ENCODE measurements at places on chromosomes 11 and 22.

DNA sequence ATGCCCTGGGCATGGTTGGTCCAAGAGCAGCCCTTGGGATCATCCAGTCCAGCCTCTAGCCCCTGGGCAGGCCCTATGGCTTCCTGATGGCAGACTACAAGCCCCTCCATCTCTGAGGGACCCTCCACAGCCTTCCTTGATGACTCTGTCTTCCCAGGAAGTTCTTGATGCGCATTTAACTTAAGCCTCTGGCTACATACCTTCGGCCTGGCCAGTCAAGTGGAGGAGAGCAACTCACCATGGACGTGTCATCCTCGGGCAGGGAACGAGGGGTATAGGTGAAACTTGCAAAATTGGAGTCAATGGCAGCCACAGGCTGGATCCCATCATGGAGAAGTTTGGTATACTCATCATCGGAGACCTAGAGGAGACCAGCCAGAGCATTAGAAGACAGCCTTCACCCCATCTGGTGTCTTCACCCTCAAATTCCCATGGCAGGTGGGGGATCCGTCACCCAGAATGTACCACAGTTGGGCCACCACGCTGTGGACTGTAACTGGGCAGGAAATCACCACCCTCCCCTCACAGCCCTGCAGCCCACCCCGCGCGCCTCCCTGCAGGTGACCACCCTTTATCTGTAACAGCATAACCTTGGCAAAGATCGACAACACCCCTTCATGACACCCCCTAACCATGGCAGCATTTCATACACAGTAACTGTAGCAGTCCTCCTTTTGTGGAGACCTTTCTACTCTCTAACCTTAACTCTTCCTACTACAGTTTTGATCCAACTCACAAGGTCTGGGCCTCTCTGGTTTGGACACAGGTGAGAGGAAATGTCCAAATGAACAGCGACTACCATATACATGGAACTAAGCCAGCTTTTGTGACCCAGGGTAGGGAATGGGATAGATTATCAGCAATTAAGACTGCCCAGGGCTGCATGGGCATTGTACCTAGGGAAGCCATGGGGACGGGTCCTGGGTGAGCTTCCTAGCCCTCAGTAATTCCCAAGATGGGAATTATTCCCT, 91.7 kb downstream of the PDE2A start:
- H3K4me1 ChIP-seq: peaks cover 20% of the 10 kb centered on the region
- DNase-seq: no peak
- no peak overlapping the region for H3K27ac ChIP-seq
- no peaks in the 10 kb centered on the region for H3K36me3 ChIP-seq
- H3K4me3 ChIP-seq: no peak overlapping the region

GRCh38 chr11:78179459-78180071, 8.9 kb downstream of the KCTD21 start:
- no peak overlapping the region for H3K4me3 ChIP-seq
- DNase-seq: no peak
- H3K27ac ChIP-seq: peak overlapping the region; percentile 2

GRCh38 chr22:24159650-24160049, 21.6 kb upstream of the SUSD2 start:
- peaks cover 43% of the 10 kb centered on the region for H3K4me1 ChIP-seq
- H3K36me3 ChIP-seq: peaks cover 8% of the 10 kb centered on the region
- H3K27me3 ChIP-seq: no peaks in the 10 kb centered on the region
- no peak overlapping the region for H3K4me3 ChIP-seq

GRCh38 chr22:19661156-19661555, 53.1 kb upstream of the SEPTIN5 start:
- H3K36me3 ChIP-seq: no peaks in the 10 kb centered on the region
- peaks cover 11% of the 10 kb centered on the region for H3K27me3 ChIP-seq
- no peak overlapping the region for H3K27ac ChIP-seq
- DNase-seq: no peak
- H3K4me1 ChIP-seq: no peaks in the 10 kb centered on the region

GRCh38 chr11:45844822-45845578, 2.3 kb upstream of the CRY2 start:
- H3K4me3 ChIP-seq: no peak overlapping the region
- H3K27me3 ChIP-seq: peaks cover 15% of the 10 kb centered on the region

DNA sequence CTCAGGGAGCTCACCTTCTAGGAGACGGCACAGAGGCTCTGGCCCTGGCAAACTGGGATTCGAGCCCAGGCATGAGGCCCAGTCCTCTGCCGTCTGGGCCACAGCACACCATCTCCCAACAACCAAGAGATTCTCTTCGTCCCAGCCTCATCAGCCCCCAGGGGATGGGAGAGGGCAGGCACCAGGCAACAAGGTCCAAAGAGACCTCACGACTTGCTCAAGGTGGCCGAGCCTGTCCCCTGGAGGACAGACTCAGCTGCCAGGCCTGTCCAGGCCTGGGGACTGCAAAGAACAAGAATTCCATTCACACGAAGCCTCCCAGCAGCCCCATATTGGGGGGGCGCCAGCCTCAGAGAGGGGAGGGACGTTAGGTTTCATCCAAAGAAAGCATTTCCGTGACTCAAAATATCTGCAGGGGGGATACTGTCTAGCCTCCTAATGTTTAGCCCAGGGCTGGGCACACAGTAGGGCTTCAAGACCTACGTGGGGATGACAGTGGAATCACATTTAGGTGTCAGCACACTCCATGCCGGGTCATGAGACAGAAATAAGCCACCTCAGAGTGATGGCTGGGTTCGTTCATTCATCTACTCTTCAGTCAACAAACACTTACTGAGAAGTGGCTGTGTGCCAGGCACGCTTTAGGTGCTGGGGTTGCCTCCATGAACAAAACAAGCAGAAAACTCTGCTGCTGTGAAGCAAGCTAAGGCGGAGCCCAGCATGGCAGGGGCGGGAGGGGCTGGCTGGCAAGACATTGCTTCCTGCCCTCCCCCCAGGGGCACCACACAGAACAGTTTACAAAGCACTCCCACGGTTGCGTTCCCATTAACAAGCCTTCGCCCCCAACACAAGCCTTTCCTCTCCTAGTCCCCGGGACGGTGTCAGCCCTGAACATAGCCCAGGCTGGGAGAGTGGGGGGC, 1.2 kb downstream of the CARNS1 start:
- peak overlapping the region; percentile 51 for H3K4me3 ChIP-seq
- H3K4me1 ChIP-seq: peaks cover 29% of the 10 kb centered on the region
- H3K27me3 ChIP-seq: peaks cover 19% of the 10 kb centered on the region
- DNase-seq: no peak

- H3K4me1 ChIP-seq: no peaks in the 10 kb centered on the region
- DNase-seq: no peak
- no peaks in the 10 kb centered on the region for H3K36me3 ChIP-seq
- H3K4me3 ChIP-seq: no peak overlapping the region
- no peak overlapping the region for H3K27ac ChIP-seq
These were observed 52.3 kb downstream of the RTL6 start for GRCh38 chr22:44445731-44446130.

DNA sequence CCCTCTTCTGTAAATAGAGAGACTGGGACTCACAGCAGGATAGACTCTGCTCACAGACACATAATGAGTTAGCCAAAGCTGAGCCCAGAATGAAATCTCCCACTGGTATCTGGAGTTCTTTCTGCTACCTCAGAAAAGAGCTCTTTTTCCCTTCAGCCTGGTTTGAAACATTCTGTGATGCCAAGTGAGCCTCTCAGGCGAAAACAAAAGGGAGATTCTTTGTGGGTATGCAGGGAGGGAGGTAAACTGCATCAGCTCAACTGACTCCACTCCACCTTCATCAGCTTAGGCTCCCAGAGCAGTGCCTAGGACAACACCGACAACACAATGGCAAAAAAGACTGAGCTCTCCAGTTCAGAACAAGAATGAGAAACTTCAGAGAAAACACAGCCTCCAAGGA, 55.1 kb upstream of the SCUBE2 start:
- H3K36me3 ChIP-seq: peaks cover 68% of the 10 kb centered on the region
- peaks cover 12% of the 10 kb centered on the region for H3K4me1 ChIP-seq
- no peak for DNase-seq

DNA sequence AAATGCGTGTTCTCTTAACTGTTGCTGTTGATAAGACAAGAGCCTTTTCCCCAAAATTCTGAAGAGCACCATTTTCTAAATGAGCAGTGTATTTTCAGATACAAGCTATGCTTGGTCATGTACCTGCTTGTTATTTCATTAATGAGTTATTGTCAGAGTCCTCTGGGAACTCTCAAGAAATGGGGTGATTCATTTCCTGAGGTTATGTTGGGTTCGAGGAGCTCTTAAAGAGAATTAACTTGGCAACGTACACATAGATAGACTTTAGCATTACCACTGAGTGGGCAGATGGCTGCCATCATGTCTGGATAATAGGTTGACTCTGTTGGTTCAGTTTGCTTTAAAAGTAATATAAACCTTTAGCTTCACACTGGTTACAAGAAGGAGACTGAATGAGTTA, 87.9 kb upstream of the SORL1-AS1 start:
- H3K27ac ChIP-seq: no peak overlapping the region
- H3K27me3 ChIP-seq: no peaks in the 10 kb centered on the region
- peak; percentile 40 for DNase-seq
- H3K4me1 ChIP-seq: peaks cover 41% of the 10 kb centered on the region
- H3K4me3 ChIP-seq: no peak overlapping the region

GRCh38 chr11:73965076-73965763, 14.4 kb downstream of the DNAJB13 start:
- H3K27ac ChIP-seq: peak overlapping the region; percentile 12
- no peaks in the 10 kb centered on the region for H3K27me3 ChIP-seq
- H3K36me3 ChIP-seq: no peaks in the 10 kb centered on the region

- DNase-seq: no peak
- H3K27me3 ChIP-seq: peaks cover 60% of the 10 kb centered on the region
- no peak overlapping the region for H3K27ac ChIP-seq
- peaks cover 22% of the 10 kb centered on the region for H3K4me1 ChIP-seq
- peaks cover 2% of the 10 kb centered on the region for H3K36me3 ChIP-seq
- no peak overlapping the region for H3K4me3 ChIP-seq
These were observed 4.9 kb downstream of the CHRM4 start for GRCh38 chr11:46386674-46387073.

DNA sequence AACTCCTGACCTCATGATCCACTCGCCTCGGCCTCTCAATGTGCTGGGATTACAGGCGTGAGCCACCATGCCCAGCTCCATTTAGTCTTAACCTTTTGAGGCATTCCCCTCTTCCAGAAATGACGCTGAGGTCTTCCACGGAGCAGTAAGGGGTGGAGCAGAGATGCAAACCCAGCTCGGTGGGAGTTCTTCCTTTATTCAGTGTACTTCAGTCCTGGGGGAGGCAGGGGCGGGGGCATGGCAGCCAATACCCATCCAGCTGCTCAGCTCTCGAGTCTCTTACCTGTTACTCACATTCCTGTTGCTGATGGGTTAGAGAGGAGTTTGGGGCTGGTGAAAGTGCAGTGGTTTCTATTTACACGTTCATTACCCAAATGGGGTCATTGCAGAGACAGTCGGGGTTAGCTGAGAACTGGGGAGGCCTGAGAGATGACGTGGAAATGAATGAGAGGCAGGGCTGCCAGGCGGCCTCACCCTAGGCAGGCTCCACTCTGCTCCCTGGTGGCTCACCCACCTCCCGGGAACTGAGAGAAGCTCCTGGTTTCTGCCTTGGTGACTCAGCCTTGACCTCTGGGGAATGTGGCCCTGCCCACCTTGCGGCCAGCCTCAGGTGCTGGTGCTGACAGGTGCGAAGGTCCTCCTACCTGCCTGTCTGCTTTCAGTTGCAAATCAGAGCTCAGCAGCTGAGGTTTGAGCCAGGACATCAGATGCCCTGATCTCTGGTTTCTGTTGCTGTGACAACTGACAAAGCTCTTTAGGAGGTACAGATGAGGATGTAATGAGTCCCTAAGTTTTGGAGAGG, 13.4 kb upstream of the ST14 start:
- no peak for DNase-seq
- peaks cover 6% of the 10 kb centered on the region for H3K4me1 ChIP-seq
- no peak overlapping the region for H3K4me3 ChIP-seq

- no peaks in the 10 kb centered on the region for H3K27me3 ChIP-seq
- peak overlapping the region; percentile 20 for H3K27ac ChIP-seq
- peaks cover 36% of the 10 kb centered on the region for H3K36me3 ChIP-seq
These were observed 256.8 kb downstream of the TBC1D22A start for GRCh38 chr22:47019012-47019790.

GRCh38 chr22:40757071-40757470, 62.1 kb downstream of the SLC25A17 start:
- no peak overlapping the region for H3K27ac ChIP-seq
- H3K36me3 ChIP-seq: no peaks in the 10 kb centered on the region
- H3K4me3 ChIP-seq: no peak overlapping the region
- H3K27me3 ChIP-seq: peaks cover 2% of the 10 kb centered on the region

DNA sequence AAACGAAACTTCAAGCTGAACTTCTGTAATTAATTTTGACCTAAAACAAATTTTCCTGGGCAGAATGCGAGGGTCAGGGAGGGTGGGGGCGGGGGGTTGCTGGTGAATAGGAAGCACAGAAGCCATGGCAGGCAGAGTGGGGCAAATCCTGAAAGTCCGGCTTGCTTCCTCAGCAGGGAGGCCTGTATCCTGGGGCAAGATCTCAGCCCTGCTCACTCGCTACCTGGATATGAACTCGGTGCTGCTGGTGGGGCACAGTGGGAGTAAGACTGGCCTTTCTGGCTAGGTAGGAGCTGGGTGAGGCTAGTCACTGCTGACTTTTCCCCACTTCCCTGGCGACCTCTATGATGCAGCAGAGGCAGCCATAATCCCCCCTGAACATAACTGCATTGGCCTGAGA, 168.9 kb upstream of the CHORDC1 start:
- H3K36me3 ChIP-seq: no peaks in the 10 kb centered on the region
- H3K4me3 ChIP-seq: no peak overlapping the region
- no peak overlapping the region for H3K27ac ChIP-seq
- H3K27me3 ChIP-seq: no peaks in the 10 kb centered on the region
- no peak for DNase-seq

GRCh38 chr11:122046846-122047245, 69.2 kb downstream of the BLID start:
- no peaks in the 10 kb centered on the region for H3K4me1 ChIP-seq
- H3K27ac ChIP-seq: no peak overlapping the region
- no peak overlapping the region for H3K4me3 ChIP-seq
- no peak for DNase-seq
- H3K36me3 ChIP-seq: no peaks in the 10 kb centered on the region
